ENCODE measurements at places on chromosomes 12 and 14.

- no peak for DNase-seq
Observed at GRCh38 chr12:124557518-124558223, 9.7 kb downstream of the NCOR2 start.

- DNase-seq: no peak
Observed at GRCh38 chr12:55957106-55957859, 8.6 kb downstream of the PMEL start.

- DNase-seq: no peak
Observed at GRCh38 chr14:77598366-77599070, 17.9 kb downstream of the SPTLC2 start.

- DNase-seq: no peak
Observed at GRCh38 chr14:35279369-35279768, 12.8 kb upstream of the PSMA6 start.

DNA sequence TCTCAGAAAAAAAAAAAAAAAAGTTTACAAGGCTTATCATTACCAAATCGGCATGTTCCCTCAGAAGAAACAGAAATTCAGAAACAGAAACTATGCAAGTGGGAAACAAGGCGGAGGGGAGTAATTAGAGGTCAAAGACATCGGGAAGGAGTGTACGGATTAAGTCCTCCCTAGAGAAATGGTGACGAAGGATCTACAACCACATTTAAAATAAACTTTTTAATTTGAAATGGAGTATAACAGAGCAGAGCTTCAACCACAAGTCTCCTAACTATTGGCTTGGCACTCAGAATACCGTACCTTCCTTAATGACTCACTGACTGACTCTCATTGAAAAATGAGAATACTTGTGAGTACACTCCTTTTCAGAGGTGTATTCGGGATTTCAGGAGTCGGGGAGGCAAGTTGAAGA, 908 bp downstream of the ENTPD5 start:
- DNase-seq: no peak

DNA sequence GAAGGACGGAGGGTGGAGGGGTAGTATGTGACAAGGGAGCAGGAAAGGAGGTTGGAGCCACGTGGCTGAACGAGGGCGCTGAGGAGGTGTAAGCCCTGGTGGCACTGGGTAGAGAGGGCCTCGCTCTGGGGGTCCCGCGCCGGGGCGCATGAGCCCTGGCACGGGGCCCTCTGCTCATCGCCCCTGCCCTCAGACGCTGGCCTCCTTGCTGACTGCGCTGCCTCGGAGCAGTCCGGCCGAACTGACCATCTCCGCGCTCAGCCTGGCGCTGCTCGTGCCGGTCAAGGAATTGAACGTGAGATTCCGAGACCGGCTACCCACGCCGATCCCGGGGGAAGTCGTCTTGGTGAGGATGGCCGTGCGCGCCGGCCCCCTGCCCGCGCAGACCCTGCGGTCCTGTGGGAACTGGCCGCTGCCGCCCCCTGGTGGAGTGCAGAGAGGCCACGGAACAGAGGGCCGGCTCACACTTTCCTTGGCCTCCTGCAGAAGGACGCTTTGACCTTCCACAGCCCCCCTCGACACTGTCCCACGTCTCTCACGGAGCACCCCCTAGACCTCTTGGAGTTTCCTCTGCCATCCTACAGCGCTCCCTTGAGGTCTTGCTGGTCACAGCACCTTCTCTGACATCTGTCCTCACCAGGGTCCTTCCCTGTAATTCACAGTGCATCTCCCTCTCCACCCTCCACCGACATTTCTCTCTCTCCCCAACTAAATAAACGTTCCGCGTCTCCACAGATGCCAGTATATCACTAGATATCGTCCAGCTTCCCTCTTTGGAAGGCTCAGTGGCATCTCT, 10.5 kb downstream of the ARHGEF25 start:
- no peak for DNase-seq

GRCh38 chr12:112170971-112171596, 45.7 kb downstream of the TRAFD1 start:
- DNase-seq: no peak

- DNase-seq: no peak
Observed at GRCh38 chr12:126547905-126548304, 1482.7 kb downstream of the AACS start.

- DNase-seq: no peak
Observed at GRCh38 chr12:107125833-107126232, 32.5 kb upstream of the CRY1 start.

DNA sequence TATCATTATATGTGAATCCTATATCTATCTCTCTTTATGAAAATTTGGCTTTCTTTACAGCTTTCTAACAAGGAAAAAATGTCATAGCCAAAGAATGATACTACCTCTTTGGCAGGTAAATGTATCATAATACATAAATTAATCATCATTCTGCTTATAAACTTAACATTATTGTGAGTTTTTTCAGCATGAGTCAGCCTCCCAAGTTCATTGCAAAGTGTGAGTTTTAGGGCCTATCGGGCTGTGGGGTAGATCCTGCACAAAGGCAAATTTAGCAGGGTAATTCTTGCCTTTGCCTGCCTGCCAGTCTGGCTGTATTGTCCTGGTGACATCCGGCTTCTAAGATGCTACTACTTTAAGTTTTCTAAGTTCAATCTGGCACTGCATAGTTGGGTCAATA, 412.6 kb downstream of the MDGA2 start:
- DNase-seq: no peak

- DNase-seq: no peak
Observed at GRCh38 chr12:131756441-131756840, 45.6 kb downstream of the SFSWAP start.

GRCh38 chr12:25433581-25434325, 119.3 kb downstream of the LMNTD1 start:
- no peak for DNase-seq

GRCh38 chr12:40156021-40156764, 50.3 kb upstream of the SLC2A13 start:
- no peak for DNase-seq

DNA sequence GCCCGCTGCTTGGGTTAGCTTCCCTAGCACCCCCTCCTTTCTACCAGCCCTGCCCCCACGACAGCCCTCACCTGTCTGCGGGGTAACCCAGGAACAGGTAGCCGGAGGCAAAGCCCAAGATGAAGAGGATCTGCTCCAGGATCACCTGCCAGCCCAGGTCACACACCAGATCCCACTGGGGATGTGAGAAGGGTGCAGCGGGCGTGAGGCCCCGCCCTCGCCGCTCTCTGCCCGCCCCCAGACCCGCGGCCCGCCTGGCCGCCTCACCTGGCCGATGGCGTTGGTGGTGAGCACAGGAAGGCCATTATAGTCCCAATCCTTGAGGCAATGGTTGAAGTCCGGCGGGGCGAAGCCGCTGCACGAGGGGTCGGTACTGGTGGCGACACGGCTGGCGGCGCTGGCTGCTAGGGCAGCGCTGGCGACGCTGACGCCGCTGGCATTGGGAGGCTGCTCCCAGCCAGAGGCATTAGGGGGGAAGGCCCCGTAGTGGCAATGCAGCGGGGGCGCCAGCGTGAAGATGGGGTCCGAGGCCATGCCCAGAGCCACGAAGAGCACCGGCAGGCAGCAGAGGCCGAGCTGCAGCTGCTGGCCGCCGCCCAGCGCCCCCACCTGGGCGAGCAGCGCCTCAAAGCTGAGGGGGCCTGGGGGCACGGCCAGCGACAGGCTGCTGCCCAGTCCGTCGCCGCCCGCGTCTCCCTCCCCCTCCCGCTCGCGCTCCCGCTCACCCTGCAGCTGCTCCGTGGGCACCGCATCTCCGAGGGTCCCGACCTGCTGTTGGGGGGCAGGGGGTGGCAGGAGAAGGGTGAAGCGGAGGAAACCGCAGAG, 794 bp downstream of the SLC22A17 start:
- no peak for DNase-seq

DNA sequence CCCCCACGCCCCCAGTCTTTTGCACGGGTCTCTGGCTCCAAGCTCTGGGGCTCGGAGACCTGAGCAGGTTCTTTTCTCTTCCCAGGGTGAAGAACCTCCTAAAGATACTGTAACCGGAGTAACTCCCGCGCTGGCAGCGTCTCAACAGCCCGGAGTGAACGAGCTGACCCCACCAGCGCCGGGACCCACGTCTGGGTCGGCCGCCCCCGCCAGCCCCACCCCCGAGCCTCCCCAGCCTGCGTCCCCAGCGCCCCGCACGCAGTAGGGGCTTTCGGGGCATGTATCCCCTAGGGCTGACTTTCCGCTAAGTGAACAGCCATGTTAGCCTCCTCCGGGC, 858 bp downstream of the SLC35F4 start:
- DNase-seq: no peak

- DNase-seq: no peak
Observed at GRCh38 chr14:73462048-73462715, 3.8 kb upstream of the NUMB start.

GRCh38 chr12:114213055-114213581, 192.8 kb downstream of the TBX5 start:
- no peak for DNase-seq

DNA sequence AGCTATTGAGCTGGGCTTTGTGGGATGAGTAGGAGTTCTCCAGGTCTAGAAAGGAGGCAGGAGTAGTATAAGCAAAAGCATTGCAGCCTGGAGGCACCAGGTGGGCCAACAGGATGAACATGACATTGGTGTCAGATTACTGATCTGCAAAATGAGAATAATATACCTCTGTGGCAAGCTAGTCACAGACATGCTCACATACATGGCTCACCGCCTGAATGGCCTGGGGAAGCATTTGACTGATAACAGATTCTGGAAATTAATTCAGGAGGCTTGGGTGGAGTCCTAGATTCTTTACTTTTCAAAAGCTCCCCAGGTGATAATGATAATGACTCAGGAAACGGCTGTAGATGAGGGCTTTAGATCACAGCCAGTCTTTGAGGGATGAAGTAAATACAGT, 709 bp downstream of the TCL1B start:
- no peak for DNase-seq

DNA sequence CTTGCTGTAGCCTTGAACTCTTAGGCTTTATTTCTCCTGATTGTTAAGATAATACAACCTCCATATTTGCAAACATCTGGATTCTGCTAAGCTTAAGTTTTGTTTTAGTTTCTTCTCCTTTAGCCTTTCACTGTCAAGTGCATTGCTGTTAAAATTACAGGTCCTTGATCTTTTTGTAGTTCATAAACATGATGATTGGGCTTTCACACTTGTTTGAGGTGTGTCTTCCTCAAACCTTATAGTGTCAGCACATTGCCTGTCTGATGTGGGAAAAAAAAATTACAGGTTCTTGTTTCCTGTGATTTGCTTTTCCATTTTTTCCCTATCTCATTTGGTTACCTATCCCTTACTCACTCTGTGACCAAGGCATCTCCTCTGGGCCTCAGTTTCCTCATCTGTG, 59.2 kb downstream of the BICDL1 start:
- no peak for DNase-seq

GRCh38 chr14:34039428-34040047, 88.7 kb upstream of the EGLN3 start:
- no peak for DNase-seq

GRCh38 chr12:123305136-123305535, 33.5 kb upstream of the CDK2AP1 start:
- no peak for DNase-seq

DNA sequence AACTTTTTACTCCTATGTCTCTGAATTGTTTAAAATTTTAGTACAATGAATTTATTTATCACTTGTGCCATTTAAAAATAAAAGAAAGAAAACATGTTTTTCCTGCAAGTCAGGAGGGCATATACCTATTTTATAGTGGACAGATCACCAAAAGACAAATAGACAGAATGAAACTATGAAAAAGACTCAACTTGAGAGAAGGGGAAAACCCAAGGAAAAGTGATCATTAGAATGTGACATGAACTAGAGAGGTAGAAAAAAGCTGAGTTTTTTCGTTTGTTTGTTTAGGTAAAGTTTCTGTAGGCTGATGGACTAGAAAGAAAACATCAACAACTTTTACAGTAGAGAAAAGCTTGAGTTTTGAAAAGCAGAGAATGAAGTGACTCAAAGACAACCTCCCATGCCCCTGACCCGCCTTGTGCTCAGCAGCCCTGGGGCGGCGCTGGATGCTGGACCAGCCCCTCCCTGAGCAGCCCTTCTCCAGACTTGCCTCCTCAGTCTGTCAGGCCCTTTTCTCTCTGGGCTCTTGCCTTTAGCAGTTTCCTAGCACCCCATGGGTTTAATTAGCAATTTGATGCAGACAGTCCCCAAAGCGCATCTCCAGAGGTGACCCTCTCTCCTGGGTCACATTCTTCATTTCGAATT, 95.1 kb upstream of the ARID2 start:
- no peak for DNase-seq

DNA sequence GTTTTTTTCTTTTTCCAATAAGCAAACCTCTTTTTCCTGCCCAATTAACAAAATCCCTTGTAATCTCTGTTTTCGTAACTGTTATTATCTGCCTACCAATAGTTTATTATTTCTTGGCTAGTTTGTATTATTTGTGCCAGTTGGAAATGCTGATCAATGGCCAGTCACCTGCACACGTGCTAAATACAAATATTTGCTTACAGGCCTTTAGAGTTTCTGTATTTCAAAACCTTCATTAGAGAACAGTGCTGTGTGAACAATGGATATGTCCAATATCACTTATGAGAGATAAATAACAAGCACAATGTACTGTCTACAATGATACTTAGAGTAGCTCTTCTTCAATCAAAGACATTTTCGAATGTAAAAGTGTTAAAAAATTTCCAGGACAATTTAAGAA, 10.8 kb upstream of the DYRK2 start:
- no peak for DNase-seq

- no peak for DNase-seq
Observed at GRCh38 chr14:65263177-65263788, 149.2 kb upstream of the FUT8 start.

GRCh38 chr12:62731055-62731820, 203.7 kb downstream of the PPM1H start:
- DNase-seq: no peak

DNA sequence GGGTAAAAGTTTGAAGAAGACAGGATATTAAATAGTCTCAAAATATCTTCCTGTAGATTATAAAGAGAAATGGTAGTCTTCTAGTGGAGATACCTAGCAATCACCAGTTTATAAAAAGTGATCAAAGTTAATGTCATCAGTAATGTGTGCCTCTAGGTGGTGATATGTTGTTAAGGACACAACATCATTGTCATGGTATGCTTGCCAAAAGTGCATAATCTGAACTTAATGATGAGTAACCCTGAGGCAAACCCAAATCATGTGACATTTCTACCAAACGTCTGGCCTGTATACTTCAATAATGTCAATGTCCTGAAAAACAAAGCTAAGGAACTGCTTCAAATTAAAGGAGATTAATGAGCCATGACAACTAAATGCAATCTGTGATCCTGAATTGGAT, 214.7 kb downstream of the PHLDA1 start:
- no peak for DNase-seq
